OCI-LY7 (cell line): ENCODE measurements at places on chromosomes 6 and 20.
A peak's percentile ranks its signal among the peaks of the same experiment; 100 is the strongest.

DNA sequence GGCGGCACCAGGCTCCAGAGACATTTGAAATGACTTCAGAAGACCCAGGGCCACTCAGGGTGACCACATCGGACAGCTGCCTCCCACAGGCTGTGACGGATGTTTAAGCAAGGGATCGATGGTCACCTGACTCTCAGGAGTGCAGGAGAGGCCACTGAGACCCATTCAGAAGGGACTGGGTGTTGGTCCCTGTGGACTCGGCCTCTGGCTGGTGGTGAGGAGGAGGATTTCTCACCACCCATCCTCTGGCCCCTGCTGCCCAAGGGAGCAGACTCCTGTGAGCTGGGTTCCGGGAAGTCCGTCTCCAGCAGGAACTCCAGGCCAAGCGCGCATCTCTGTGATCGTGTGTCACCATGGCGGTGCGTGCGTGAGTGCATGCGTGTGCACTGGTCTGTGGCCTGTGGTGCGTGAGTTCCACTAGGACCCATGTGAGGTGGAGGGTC lies 25.5 kb downstream of the NPEPL1 start:
- no peak for DNase-seq

GRCh38 chr6:33628401-33628964 lies 7.4 kb downstream of the ITPR3 start:
- DNase-seq, result peak; percentile 85

DNA sequence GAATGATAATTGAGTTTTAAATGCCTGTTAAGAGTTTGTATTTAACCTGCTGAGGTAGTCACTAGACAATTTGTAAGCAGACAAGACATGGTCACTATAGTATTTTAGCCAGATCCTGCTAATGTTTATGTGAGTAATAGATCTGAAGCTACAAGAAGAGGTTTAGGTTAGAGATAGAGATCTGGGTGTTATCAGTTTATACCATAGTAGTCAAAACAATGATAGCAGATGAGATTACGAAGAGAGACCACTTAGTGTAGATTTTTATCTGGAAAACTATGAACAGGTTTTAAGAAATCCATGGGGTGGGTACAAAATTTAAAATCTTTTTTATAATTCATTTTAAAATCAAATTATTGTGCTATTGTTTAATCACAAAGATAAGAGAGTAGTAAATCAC lies 47.5 kb downstream of the PHIP start:
- no peak for DNase-seq

- DNase-seq, result no peak
Measured at GRCh38 chr6:119157506-119157815, 79.0 kb upstream of the FAM184A start.

- DNase-seq, result no peak
Measured at GRCh38 chr20:59938221-59938620, 1.9 kb downstream of the PPP1R3D start.

DNA sequence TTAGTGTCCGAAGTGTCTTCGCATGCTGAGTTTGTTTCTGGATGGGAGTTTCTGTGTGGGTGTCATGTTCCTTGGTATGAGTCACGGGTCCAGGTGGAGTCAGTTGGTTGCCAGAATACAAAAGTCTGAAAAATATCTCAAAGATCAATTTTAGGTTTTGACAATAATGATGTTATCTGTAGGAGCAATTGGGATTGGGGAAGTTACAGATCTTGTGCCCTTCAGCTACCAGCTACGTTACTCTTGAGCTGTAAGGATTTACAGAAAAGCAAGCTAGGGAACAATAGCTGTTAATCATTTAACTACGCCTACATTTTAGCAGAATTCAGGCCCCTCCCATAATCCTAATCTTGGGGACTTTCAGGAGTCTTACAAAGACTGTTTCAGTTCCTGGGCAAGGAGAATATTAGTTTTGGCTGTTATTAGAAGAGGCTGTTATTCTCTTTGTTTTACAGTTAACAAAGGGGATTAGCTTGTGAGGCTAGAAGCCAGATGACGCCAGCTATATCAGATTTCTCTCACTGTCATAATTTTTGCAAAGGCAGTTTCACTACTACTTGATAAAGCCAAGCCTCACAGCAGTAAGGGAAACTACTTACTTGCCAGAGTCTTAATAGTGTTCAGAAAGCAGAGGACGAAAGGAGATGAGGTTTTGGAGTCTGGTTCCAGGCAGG lies 15.4 kb upstream of the SLC22A16 start:
- DNase-seq, result no peak

- DNase-seq, result no peak
Measured at GRCh38 chr6:153048631-153049030, 46.1 kb upstream of the MTRF1L start.

GRCh38 chr6:166862978-166863530 lies 93.3 kb downstream of the RNASET2 start:
- DNase-seq, result no peak

- DNase-seq, result no peak
Measured at GRCh38 chr6:126054258-126054702, 67.9 kb downstream of the TRMT11 start.

DNA sequence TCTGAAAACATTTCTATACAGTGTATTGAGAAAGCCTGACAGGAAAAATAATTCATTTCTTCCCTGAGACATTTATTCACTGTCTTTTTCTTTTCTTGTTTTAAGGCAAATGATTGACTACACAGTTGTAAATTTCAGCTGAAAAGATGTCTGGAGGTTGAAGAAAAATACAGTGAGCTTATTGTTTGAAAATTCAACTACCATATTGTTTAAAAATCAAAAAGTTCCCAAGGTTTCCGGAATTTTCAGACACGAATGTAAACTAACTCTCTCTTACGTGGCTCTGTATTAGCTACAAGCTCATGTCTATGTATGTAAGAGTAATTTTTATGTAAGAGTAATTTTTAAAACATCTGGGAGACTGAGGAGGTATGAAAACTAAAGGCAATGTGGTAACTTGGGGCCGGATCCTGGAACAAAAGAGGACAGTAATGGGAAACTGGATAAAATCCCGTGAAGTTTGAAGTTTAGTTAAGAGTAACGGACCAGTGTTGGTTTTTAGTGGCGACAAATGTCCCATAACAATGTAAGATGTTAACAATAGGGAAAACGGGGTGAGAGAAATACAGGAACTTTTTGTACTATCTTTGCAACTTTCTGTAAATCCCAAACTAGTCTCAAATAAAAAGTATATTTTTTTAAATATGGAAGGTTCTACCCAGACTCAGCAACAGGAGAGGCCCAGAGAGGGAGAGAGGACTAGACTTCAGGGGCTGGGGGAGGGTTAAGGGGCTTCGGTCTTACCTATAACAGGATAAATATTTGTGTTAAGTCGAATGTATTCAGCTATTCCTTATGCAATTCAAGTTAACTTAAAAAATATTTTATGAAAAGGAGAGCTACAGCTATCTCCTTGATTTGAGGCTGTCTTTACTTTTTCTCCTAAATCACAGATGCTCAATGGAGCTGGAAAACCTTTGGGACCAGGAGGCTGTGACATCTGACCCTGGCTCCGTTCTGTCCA lies 1.3 kb downstream of the PTGIS start:
- no peak for DNase-seq

GRCh38 chr6:82783587-82784236 lies 281.9 kb downstream of the UBE3D start:
- no peak for DNase-seq

- DNase-seq, result no peak
Measured at GRCh38 chr20:3248167-3248992, 9.4 kb upstream of the SLC4A11 start.

DNA sequence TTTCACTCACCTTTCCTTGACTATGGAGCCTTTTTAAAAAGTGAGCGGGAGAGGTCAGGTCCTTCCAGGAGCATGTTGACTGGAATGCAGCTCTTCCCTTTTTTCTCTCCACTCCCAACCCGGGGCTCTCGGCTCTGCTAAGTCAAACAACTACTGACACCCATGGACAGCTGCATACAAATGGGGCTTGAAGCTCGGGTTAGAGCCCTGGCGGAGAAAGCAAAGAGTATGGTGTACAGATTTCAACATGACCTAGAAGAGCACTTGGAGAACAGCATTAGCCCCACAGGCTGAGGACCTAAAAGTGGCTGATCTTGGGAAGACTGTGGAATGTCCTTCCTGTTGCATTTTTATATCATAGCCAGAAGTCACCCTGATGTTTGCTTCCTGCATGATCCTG lies 162.0 kb upstream of the STMND1 start:
- DNase-seq, result no peak

- peak; percentile 32 for DNase-seq
Measured at GRCh38 chr20:63738687-63739129, 868 bp upstream of the SLC2A4RG start.

DNA sequence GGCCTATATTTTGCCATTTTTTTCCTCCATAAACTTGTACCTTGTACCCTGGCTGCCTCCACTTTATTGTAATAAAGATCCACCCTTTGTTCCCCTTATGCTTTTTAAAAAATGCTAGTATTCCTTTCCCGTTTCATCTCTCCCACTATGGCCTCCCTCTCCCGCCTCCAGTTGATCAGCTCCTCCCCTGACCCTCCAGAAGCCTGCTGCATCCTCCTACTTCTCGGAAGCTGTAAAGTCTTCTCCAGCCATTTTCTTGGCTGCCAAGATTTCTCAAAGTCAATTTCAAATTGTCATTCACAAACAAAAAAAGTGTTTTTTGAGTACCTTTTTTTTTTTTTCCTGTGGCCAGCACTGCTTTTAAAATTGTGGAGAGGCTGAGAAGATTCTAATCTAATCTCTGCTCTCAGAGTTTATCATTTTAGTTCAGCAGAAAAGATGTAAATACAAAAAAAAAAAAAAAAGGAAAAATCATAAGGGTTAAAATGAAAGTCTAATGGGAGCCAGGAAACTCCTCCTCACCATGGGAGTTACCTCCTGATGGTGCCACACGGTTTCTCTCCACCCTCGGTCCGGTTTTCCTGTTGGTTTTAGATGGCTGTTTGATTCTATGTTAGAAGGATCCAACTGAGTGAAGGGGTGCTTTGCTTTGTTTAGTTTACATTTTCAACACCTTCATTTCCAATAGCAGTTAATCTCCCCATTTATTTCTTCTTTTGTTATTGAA lies 103.0 kb upstream of the KCNK16 start:
- DNase-seq, result no peak

GRCh38 chr6:146287691-146288369 lies 255.8 kb upstream of the RAB32 start:
- no peak for DNase-seq
